HuH-7 (cell line): ENCODE measurements at places on chromosomes 1 and 21.

- DNase-seq: no peak
Measured at GRCh38 chr1:7026169-7026568, 240.9 kb downstream of the CAMTA1 start.

DNA sequence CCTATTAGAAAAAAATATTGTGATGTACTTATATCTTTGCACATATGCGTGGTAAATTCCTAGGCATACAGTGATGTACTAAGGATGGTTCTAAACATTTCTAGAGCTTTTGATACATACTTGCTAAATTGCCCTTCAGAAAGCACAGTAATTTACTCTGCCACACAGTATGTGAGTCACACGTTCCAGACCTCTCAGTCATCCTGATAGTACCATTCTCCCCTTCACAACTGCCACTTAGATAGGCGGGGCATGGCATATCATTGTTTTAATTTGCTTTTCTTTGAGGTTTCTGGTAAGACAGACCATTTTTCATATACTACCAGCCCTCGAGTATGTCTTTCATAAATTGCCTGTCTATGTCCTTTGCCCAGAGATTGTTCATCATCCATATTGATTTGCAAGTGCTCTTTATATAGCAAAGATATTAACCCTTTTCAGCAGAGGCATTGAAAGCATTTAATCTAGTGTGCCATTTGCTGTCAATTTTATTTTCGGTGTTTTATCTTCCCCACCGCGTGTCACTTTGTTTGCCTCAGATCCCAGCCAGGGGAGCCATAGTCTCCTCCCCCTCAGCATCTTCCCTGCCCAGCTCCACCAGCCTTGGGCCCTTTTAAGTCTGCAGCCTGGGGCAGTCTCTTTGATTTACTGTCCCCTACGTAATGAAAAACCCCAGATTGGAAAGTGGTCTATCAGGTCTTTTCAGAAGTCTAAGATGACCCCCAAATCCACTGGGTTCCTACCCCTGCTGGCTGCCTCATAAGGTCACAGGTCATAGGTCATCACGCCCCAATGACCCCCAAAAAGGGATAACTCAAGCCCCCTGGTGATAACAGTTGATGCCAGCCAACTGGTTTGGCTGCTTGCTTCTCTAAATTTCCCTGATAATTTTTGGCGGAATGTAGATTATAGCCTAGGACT lies 11.8 kb upstream of the PAX7 start:
- DNase-seq: no peak

DNA sequence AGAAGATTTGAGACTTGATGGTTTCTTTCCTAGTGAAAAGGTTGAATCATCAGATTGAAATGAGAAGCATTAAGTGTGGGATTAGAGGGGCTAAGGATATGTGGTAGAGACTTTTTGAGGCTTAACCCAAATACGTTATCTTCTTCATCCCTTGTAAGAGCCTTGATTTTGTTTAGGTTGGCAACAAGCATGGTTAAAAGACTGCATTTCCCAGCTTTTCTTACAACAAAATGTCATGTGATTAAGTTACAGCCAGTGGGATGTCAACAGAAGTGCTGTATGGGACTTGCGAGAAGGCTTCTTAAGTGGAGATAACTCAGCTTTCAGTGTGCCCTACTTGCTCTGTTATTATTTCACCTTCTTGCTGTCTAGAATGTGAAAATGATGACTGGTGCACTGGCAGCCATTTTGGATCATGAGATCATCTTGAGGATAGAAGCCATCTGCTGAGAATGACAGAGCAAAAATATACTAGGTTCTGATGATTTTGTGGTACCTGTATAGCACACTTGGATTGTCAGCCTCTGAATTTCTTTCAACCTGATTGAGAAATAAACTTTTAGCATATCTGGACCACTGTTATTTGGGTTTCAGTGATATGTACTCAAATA lies 41.3 kb upstream of the GNG12 start:
- DNase-seq: no peak

DNA sequence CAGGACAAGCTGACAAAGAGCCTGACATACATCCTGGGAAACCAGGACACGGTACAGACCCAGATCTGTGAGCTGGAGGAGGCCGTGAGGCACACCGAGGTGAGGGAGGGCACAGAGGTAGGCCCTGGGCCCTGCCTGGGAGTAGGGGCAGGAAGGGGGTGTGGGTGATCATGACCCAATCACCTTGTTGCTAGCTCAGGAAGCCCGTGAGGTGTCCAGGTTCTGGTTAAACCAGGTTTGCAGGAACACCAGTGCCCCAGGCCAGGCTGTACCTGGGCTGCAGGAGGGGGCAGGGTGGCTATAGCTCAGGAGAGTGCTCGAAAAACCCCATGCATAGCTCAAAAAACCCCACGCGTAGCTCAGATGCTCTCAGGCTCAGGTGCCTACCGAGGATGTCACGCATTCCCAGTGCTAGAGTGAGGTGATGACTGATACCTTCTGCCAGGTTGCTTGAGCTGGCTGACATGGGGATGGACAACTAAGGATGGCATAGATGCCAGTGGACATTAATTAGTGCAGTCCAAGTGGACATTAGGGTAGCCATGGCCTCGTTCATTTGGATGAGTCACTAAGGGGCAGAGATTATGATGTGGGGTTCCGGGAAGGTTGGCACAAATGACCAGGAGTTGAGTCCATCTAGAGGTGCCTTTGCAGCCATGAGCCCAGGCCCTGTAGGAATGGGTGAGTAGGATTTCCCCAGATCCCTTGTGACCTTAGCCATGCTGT lies 3.7 kb downstream of the TRIM46 start:
- DNase-seq: no peak

- no peak for DNase-seq
Measured at GRCh38 chr1:7229696-7230631, 444.7 kb downstream of the CAMTA1 start.

DNA sequence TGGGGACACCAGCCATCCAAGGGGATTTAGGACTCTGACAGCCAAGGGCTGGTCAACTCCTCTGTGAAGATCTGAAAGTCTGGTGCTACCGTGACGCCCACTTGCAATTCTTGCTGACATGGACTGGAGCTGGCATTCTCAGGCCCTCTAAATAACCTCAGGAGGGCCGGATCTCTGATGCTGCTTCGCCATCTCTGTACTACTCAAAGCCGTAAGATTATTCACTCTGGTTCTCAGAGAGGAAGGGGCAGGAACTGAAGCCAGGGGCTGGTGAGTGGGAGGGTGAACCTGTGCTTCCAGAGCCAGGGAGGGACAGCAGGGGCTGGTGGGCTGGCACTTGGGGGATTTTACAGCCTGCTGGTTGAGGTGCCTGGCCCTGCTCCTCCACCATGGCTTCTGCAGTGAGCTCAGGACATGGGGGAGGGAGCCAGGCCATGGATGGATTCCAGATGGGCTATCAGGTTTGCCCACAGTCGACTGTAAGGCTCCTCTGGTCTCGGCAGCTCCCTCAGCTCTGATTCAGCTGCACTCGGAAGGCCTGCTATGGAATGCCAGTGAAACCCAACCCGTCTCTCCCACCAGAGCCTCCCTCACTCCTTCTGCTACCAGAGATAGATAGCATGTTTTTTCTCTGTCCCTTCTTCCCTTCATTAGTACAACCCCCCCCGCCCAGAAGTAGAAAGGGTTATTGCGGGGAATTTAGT lies 84.5 kb downstream of the PLXNA2 start:
- no peak for DNase-seq

- DNase-seq: no peak
Measured at GRCh38 chr1:12271033-12271432, 41.2 kb downstream of the VPS13D start.

GRCh38 chr1:113490384-113490783 lies 100.1 kb downstream of the MAGI3 start:
- DNase-seq: no peak

- DNase-seq: no peak
Measured at GRCh38 chr1:211577277-211577818, 1.6 kb downstream of the SLC30A1 start.

DNA sequence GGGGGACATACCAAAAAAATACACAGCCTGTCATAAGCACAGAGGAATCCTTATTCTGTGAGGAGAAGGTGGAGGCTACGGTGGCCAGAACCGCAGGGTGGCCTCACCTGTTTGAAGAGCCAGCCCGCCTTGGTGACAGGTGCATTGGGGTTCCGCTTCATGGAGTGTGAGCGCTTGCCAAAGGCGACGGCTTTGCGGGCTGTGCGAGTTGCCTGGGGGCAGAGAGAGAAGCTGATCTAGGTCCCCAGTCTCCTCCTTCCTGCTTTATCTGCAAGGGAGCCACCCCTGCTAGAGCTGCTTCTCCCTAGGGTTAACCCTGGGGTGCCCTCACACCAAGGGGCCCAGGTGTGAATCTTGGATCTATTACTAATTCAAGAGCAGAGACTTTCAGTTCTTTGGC lies 54.3 kb upstream of the GOLT1A start:
- DNase-seq: no peak

GRCh38 chr1:116763116-116763786 lies 9.0 kb downstream of the CD2 start:
- no peak for DNase-seq

- no peak for DNase-seq
Measured at GRCh38 chr1:240528591-240528990, 83.4 kb downstream of the GREM2 start.

- DNase-seq: peak; percentile 90
Measured at GRCh38 chr1:20361805-20362381, 71.2 kb downstream of the VWA5B1 start.

DNA sequence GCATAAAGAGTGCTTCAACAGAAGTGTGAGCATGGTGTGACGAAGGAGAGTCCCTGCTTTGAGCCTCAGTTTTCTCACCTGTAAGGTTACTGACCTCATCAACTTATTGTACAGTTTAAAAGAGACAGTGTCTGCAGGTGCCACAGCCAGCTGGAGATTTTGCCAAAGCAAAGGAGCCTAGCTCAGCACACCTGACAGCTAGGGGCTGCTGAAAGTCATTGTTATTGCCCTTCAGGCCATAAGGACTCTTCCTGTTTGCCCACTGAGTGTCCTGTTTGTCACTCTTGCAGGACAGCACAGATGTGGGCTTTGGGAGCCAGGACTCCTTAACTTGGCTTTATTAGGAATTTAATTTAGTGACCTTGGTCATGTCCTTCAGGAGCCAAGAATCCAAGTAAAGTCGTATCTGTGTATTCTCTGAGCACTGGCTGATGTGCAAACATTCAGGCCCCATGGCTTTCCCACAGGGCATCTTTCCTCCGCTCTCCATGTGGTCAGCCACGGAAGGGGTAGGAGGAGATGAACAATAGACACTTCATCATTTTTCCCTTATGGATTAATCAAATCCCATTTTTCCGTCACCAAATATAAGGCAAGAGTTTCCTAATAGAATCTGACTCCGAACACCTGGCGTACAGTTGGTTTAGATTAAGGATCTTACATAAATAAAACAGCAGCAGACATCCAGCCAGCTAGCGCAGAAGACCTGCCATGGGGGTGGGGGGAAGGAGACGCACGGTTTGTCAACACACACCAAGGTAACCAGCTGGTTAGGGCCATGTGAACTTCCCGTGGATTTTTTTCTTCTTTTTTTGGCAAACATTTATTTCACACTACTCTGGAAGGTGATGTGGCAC lies 43.1 kb upstream of the KANK4 start:
- no peak for DNase-seq

DNA sequence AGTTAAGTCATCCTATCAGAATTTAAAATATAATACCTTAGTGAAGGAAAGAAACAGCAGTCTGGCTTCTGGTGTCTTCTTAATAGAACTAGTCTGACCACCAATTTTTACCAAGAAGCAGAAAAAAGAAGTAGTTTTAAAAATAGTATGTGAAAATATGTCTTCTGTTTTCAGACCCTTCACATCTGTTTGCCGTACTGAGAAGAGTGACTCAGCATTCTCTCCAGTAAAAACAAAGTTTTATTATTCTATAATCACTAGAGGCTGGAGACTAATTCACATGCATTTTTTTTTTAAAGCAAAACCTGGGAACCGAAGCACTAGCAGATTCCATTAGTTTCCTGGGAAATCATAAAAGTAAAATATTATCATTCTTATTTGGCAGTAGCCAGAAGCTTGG lies 163.8 kb downstream of the COL24A1 start:
- DNase-seq: no peak

DNA sequence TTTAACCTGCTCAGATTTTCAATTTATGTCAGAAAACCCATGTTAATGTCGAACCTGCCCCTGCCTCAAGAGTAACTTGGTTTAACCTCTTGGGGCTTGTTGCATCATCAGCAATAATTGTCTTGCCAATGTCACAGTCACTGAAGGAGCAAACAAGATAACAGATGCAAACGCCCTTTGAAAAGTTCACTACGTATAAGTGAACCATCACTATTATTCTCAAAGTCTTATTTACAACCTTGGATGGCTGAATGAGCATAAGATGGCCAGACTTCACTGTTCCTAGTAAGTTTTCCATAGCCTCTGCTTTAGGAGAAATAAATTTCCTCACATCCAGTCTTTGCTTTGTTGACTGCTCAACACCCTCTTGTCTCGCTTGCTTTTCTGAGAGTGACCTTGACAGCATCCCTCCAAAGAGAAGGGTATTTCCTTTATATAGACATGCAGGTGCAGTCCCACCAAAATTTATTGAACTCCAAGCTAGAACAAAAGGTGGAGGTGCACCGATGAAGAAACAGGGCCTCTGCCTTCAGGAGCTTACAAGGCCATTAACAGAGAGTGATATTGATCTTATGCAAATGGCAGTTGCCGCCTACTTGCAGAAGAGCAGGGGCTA lies 749 bp upstream of the LRIG2 start:
- no peak for DNase-seq

DNA sequence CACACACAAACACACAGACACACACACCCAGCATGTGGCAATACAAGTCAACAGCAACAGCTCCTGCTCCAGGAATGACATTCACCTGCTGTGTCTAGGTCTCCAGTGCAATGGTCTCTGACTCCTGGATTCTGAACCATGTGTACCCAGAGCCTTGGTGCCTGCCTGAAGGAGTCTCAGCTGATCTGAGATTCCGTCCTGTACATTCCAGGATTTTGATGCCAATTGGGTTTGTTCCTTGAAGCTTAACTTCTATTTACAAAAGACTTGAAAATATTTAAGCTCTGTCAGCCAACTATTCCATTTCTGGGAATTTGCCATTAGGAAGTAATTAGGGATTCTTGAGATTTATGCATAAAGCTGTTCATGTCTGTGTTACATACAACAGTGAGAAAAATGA lies 85.4 kb upstream of the LRRC8D start:
- no peak for DNase-seq

DNA sequence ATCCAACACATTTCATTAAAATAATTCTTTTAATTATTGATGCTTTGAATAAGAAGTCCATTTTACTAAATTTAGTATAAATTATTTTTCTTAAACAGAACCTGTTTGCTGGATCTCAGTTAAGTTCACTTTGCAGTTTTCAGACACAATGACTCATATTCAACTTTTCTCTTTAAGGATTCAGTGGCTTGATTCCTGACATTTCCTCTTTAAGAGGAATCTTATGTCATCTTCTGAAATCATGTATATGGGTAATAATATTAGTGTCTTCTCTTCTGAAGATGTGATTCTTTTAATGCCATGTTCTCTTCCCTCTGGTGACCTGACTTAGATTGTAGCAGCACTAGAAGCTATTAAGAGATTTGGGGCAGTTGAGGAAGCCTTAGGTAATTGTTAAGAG lies 12.6 kb downstream of the CREG1 start:
- no peak for DNase-seq

DNA sequence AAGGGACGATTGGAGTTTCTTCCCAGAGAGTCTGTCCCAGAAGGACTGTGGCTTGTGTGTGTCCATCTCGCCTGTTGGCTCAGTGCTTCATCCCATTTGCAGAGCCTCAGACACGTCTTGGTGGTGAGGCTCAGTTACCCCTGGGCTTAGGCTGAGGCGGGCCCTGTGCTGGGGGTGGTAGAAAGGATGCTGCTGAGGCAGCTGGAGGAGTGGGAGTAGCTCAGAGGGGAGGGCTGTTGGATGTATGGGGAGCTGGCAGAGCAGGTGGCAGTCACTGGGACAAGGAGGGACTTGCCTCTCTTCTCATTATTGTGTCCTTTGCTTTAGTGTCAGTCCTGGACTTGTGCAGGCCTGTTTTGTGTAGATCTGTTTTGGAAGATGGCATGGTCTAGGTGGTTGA lies 7.3 kb upstream of the MIIP start:
- DNase-seq: no peak
